ENCODE measurements at places on chromosomes 3 and 15.

- DNase-seq: no peak
These were observed 100.8 kb downstream of the EEFSEC start for GRCh38 chr3:128254066-128254590.

DNA sequence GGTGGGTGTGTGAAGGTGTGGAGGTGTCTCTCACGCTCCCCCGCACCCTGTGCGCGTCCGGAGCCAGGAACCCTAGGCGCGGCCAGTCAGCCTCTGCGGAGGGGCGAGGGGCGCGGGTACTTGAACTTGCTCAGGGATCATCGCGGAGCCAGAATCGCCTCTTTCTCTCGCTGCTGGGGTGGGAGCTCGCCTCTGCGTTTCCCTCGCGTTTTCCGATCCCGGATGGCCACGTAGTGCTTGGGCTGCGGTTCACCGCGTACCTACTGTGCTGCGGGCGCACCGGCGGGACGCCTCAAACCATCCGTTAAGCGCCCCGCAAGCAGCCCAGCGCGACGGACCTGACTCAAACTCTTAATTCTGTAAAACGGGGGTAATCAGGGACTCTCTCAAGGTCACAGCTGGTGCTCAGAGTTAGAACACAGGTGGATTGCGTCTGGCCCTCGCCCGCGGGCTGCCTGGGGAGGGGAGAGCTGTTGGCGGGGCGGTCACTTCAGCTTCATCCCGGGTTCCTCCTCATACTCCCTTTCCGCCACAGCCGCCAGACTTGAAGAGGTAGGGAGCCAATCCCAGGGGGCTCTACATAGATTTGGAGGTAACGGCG, 686 bp downstream of the MYRIP start:
- no peak for DNase-seq

- DNase-seq: no peak
These were observed 343.1 kb upstream of the SEMA6D start for GRCh38 chr15:47374222-47374621.

DNA sequence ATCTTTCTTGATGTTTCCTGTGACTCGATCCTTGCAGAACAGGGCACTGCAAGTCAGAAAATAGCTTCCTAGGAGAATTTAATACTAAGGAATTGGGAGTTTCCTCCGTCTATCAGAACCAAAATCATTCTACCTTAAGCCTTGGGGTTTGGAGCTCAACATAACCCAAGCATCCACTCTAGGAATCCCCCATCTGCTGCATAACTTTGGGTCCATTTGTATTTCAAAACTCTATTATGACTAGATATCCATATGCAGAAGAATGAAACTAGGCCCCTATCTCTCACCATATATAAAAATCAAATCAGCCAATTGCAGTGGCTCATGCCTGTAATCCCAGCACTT, 61.7 kb upstream of the AKAP13 start:
- no peak for DNase-seq

DNA sequence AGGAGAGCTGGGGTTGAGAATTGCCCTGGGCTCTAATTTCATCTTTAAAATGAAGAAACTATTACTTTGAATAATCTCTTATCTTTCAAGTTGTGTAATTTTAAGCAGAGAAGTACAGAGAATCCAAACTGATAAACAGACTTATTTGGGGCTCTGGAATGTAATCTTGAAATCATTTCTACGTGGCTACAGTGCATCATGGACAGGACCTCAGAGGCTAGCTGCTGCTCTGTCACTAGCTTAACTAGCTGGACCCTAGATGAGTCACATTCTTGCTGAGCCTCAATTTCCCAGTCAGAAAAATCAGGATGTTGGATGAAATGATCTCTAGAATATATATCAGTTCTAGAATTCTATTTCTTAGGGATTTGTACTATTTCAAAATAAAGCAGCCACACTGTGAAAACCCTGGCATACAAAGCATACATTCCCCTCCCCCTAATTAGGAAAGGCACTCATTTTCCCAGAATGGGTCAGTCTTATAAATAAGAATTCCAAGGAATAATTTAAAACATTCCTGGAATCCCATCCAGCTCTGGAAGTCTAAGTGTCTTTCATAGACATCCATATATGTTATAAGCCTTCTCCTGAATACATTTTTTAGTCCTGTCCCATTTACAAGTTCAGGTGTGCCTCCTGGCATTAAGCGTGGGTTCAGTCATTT, 47.2 kb downstream of the RASGRP1 start:
- no peak for DNase-seq
